ENCODE measurements at places on chromosomes 2 and 18. TPM values are rescaled to one million over a fixed set of nuclear protein-coding genes. Genes with fewer than 3 reads are reported as not detected.

DNA sequence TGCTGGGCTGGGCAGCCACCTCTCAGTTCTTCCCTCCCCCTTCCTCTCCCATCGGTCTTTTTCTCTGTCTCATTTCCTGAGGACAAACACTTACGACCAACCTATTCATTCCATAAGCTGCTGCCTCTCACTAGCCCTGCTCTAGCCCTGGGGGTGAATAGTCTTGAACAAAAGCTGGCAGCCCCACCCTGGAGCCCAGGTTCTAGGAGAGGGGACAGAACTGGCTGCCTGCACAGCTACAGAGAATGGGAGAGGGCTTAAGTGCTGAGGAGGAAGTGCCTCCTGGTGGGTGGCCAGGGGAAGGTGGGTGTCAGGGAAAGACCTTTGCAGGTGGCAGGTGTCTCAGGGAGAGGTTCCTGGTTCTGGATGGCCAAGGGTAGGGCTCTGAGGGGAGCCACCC lies 22.8 kb downstream of the ANO7 start:
- no peak overlapping the region for H3K4me3 ChIP-seq
- H3K4me1 ChIP-seq: no peaks in the 10 kb centered on the region
- H3K27ac ChIP-seq: no peak overlapping the region

DNA sequence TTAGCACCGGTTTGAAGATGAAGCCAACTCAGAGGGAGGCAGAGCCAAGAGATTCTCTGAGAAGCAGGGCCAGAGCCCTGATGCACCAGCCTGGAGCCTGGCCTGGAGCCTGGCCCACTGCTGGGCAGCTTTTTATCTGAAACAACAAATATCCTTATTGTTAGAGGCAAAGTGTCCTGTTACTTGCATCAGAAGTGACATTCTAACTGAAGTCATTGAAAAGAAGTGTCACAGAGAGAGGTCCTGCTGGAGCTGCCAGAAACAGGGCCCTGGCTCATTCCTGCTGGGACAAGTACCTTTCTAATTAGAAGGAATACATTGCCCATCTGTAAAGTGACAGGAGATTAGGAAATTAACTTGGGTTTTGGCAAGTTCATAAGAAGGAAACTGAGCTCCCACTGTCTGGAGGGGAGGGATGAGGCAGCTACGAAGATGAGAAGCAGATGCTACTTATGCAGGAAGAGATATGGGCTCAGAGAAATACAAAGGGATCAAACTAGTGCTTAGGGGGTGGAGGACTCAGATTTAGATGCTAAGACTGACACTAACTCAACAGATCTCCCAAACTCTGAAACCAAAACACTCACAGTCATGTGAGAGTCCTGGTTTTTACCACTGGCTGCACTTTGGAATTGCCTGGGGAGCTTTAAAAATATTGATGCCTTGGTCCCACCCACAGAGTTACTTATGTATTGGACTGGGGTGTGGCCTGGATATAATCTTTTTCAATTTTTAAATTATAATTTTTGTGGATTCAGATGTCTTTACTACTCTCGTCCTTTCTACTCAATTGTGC lies 11.0 kb upstream of the HK2 start:
- H3K36me3 ChIP-seq: no peaks in the 10 kb centered on the region
- no peak overlapping the region for H3K27ac ChIP-seq
- no peak for DNase-seq
- H3K4me1 ChIP-seq: no peaks in the 10 kb centered on the region

DNA sequence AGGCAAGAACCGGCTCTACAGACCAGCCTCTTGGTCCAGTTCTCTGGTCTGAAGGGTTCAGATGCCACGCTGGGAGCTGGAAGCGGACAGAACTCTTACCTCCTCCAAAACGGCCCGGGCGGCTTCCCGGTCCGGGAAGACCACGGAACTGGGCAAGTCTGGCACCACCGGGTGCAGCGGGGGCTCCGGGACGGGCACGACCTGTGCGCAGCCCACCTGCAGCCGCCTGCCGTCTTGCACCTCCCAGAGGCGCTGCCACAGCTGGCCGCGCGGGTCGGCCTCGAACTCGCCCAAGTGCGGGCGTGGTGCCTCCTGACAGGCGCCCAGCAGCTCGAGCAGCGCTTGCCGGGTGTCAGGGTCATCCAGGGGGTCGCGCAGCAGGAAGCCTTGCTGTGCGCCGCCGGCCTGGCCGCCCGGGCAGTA lies 773 bp downstream of the CMPK2 start:
- peaks cover 4% of the 10 kb centered on the region for H3K27me3 ChIP-seq
- DNase-seq: no peak
- no peaks in the 10 kb centered on the region for H3K36me3 ChIP-seq
- peaks cover 4% of the 10 kb centered on the region for H3K4me1 ChIP-seq
- H3K27ac ChIP-seq: no peak overlapping the region
- H3K4me3 ChIP-seq: peak overlapping the region; percentile 55

- no peak for DNase-seq
- no peaks in the 10 kb centered on the region for H3K4me1 ChIP-seq
- no peaks in the 10 kb centered on the region for H3K27me3 ChIP-seq
These were observed 179.4 kb upstream of the AGAP1 start for GRCh38 chr2:235314371-235314930.

GRCh38 chr2:224757934-224758548 lies 41.9 kb upstream of the CCDC195 start:
- DNase-seq: no peak
- H3K27me3 ChIP-seq: no peaks in the 10 kb centered on the region
- no peak overlapping the region for H3K4me3 ChIP-seq

DNA sequence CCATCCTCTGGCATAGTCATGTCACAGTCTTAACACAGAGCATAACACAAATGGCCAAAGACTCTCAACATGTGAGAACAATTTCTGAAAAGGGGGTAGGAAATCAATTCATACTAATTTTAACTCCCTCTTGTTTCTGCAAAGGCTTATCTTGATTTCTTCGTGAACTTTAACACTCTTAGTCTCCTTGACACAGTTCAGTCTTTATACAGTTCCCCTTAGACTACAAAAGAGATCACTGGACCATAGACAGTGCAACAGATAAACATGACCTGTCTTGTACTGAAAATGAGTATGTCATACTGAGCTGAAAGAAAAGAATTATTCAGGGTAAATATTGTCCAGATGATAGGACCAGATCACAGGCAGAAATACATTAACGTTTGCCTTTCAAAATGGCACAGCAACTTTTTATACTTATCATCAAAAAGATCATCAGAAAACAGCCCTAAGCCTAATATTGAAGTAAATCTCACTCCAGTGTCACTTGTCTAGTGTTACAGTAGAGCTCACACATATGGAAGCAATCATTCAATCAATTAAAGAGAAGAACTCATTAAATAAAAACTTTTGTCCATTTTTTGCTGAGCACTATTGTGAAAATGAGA lies 56.4 kb upstream of the VRK2 start:
- DNase-seq: no peak
- no peaks in the 10 kb centered on the region for H3K36me3 ChIP-seq
- no peaks in the 10 kb centered on the region for H3K27me3 ChIP-seq

DNA sequence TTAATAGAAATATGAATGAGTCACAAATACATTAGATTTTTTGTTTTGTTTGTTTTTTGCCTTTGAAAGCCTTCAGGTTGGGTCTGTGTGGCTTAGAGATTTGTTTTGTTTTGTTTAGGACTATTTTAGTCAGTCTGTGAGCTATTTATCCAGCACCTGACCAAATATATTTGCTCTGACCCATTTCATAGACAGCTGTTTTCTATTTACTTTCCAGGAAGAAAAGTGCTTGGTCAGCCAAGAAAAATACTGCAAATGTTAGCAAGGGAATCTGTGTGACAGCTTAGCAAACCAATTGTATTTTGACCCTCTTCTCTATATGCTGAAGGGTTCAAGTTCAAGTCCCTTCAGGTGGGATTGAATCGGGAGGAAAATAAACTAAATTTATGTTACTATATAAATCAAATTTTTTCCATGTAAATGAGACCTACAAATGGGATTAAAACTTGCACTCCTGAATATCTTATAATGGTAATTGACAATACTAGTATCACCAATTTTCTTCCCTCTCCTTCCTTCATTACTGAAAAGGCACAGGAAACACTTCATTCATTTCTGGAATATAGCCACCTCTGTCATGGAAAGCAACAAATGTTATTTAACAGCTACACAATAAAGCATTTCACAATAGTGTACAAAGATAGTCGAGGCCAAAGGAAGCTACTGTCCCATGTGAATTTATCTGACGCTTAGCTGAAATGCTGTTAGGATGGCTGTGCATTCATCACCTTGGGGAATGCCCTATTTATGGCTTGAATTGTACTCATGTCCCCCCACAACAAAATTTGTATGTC lies 23.1 kb upstream of the KLF7 start:
- H3K4me1 ChIP-seq: peaks cover 4% of the 10 kb centered on the region
- peak; percentile 72 for DNase-seq
- H3K4me3 ChIP-seq: no peak overlapping the region
- H3K27me3 ChIP-seq: no peaks in the 10 kb centered on the region
- H3K27ac ChIP-seq: no peak overlapping the region

DNA sequence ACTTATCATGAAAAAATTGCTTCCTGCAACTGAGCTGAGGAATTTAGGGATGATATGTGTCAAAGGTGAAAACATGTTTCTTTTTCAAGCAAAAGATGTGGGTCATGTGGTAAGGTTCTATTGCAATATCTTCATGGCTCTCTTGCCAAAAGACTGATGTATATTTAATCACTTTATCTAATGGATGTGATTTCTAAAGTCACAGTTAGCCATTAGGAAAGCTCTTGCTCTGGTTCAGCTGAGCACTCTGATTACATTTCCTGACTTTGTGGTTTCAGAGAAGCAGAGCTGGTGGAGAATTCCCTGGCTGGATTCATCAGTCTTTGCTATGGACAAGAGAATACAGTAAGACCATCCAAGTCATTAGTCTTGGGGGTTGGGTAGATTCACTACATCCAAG lies 24.4 kb downstream of the SCN9A start:
- DNase-seq: no peak
- no peaks in the 10 kb centered on the region for H3K36me3 ChIP-seq

DNA sequence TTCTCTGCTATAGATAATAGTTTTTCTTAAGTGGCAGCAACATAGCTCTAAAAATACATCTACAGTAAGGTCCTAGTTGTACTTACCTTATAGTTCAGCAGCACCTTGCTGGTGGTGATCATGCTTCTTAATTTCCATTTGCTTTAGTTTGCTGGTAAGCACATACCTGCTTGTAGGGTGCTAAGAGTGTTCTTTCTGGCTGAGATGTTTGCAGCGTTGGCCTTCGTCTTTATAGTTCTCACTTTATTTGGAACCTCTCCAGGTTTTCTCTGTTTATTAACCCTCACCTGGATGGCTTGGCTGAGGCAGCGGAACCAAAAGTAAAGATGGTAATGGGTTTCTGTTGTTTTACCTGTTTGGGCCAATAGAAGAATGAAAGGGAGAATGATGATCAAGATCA lies 123.6 kb upstream of the EFEMP1 start:
- DNase-seq: no peak
- no peak overlapping the region for H3K4me3 ChIP-seq
- H3K27me3 ChIP-seq: peaks cover 2% of the 10 kb centered on the region
- no peaks in the 10 kb centered on the region for H3K36me3 ChIP-seq

Gene CNTNAP5
- not detected for total RNA-seq

Gene GPC1
- 23.9 TPM for total RNA-seq

Gene RUFY4
- not detected for total RNA-seq

Gene KLHL41
- total RNA-seq: 0.21 TPM

All from endothelial cell of umbilical vein (primary cell).